ENCODE measurements at places on chromosomes 13 and 19.

DNA sequence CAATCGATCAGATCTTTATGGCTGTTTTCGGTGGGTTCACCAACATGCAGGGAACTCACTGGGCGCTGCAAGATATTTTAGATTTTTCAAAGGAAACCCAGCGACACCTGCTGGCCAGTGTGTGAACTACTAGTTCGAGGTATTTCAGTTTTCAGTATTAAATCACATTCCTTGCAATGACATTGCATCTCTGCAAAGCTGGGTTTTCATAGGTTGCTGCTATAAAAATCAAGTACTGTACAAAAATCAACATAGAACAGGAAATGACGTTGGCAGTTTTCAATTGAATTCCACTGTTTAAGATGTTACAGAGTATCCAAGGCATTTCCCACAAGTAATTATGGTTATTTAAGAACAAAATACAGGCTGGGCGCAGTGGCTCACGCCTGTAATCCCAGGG lies 17.6 kb downstream of the LIG1 start:
- DNase-seq: peak; percentile 91

DNA sequence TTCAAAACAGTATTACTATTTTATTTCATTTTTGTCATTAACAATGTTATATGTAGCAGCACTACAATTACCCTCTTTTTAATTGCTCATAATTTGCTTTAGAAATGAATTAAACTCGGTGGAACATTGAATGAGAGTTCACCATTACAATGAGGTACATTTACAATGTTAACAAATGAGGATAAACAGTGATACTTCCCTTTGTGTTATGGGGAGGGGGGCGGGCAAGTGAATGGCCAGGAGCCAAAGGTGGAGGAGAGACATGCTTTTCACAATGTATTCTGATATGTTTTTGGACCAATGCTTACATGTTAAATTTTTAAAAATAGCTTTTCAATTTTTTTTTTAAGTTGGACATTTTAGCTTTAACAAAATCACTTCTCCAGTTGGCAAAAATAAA lies 34.2 kb downstream of the NALCN start:
- no peak for DNase-seq

DNA sequence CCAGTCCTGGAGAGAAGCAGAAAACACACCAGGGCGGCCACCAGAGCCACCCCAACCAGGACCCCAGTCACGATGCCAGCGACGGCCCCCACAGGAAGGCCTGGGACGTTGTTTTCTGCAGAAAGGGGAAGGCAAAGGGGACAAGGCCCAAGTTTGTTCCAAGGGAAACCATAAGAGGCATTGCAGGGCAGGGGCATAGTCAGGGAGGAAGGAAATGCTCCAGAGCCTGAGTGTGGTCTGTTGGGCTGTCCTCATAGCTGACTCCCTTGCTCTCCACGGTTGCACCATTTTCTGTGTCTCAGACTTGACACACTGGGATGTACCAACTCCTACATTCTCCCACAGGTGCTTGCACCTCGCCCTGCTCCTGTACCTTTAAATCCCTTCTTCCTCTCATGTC lies 5.2 kb downstream of the CEACAM4 start:
- DNase-seq: no peak

GRCh38 chr13:110308656-110309359 lies 1.7 kb downstream of the COL4A2 start:
- DNase-seq: no peak

- DNase-seq: no peak
Observed at GRCh38 chr19:33957804-33958203, 161.1 kb downstream of the KCTD15 start.

- peak; percentile 87 for DNase-seq
Observed at GRCh38 chr13:111629926-111630325, 309.5 kb downstream of the TEX29 start.

DNA sequence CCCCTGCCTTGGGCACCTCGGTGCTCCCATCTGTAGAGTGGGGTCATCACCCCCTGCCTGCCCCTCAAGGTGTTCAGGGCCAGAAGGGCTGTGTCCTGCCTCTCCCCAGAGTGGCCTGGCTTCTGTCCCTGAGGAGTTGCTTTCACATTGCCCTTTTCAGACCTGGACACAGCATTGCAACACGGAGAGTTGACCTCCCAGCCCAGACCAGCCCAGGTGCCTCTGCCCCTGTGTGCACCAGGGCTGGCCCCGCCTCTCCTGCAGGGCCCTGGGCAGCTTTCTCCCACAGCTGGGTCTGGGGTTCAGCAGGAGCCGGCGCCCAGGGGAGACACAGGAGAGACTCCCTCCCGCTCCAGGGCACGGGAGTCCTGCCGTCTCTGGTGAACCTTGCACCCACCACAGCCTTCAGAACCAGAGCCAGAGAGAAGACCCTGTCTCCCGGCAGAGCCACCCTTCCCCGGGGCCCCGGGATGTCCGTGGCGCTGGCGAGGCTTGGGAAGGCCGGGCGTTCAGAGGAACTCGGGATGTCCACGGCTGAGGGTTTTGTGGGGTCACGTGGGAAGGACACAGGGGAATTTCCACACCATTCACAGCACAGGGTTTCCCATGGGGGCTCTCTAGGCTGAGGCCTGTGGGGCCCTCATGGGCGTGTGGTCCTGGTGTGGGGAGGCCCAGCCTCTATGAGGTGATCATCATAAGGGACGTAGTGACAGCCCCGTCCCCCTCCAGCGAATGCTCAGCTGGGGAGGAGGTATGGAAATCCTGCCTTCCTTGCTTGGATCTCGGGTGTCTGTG lies 23.2 kb downstream of the C13orf46 start:
- no peak for DNase-seq

DNA sequence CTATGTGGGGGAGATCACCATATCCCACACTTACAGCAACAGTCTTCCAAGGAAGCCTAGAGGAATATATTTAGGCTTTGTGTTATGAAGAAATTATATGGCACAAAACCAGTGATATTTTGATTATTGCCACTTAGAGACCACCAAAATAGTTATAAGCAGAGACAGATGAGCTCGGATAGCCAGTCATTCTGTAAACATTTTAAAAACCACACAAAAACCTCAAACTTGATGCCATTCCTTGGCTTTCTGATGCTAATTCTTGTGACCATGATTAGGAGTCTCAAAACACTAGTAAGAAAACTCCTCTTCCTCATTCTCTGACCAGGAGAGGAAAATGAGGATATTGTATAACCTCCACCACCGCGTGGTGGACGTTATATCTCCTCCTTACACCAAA lies 496.4 kb downstream of the FOXO1 start:
- no peak for DNase-seq

DNA sequence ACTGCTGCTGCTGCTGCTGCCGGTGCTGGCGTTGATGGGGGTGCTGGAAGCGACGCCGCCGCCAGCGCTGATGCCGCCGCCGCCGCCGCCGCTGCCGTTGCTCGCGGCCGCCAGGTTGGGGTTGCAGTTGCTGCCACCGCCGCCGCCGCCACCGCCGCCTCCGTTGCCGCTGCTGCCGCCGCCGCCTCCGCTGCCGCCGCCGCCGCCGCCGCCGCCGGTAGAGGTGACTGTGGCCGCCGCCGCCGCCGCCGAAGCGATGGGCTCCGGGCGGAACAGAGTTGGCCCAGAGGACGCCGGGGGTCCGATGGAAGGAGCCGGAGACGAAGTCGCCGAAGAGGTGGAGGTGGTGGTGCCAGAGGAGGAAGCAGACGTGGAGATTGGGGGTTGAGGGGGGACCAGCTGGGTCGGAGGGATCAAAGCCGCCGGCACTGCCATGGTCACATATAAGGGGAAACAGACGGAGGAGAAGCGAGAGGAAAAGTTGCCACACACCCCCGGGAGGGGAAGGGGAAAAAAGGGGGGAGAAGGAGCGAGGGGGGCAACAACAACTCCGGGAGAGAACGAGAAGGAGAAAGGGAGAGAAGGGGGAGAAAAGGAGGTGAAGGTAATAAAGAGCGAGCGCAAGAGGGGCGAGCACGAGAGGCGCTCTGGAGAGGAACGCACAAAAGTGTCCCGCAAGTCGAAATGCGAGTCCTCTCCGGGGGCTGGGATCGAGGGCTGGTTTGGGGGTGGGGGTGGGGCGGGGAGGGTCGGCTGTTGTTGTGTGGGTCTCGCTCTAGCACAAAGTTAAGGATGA lies 471 bp downstream of the DACH1 start:
- peak; percentile 67 for DNase-seq

DNA sequence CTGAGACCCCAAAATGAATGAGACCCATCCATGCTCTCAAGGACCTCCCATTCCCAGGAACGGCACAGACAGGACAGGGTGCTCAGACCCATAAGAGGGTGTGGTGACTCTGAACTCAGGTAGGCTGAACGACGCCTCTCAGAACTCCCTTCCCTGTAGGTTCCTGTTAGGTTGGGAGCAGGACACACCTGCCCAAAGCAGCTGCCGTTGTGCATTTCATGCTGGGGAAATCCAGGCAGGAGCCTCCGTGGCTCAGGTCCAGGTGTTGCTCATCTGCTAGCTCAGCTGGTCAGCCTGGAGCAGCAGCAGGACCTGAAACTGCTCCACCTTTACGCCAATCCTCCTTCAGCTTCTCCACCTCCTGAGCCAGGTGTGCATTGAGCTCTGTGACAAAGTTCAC lies 19.1 kb upstream of the TEX101 start:
- DNase-seq: no peak

GRCh38 chr13:41497436-41497835 lies 40.1 kb downstream of the RGCC start:
- no peak for DNase-seq

GRCh38 chr13:46687810-46688209 lies 109.2 kb downstream of the ESD start:
- DNase-seq: no peak

- no peak for DNase-seq
Observed at GRCh38 chr13:24178847-24179485, 18.4 kb downstream of the SPATA13 start.

GRCh38 chr19:1318678-1319471 lies 33.2 kb downstream of the EFNA2 start:
- DNase-seq: no peak

- DNase-seq: no peak
Observed at GRCh38 chr13:112710855-112711527, 21.2 kb downstream of the ATP11A start.

GRCh38 chr13:52162279-52163101 lies 3.1 kb upstream of the NEK3 start:
- no peak for DNase-seq

- DNase-seq: no peak
Observed at GRCh38 chr19:37114001-37114400, 35.8 kb downstream of the ZNF420 start.

DNA sequence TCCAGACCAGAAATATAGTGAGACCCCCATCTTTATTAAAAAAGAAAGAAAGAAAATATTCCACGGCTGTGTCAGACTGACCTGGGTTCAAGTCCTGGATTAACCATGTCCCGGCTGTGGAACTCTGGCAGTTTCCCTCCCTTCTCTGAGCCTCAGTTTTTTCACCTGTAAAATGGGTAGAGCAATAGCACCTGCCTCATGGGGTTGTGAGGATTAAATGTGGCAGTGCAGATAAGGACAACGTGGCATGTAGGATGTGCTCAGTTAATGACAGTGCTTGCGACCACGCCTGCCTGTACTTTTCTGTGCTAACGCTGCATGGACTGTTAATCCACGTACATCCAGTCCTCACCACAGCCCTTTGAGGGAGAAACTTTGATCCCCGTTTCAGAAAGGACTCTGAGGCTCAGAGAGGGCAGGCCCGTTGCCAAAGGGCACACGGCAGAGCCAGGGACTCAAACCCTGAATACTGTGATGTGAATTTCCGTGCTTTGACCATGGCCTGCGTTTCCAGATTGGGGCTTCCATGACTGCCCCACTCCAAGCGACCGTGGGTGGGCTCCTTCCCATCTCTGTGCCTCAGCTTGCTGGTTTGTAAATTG lies 16.1 kb downstream of the SBK2 start:
- no peak for DNase-seq

GRCh38 chr19:1156305-1156801 lies 17.7 kb downstream of the SBNO2 start:
- DNase-seq: no peak

DNA sequence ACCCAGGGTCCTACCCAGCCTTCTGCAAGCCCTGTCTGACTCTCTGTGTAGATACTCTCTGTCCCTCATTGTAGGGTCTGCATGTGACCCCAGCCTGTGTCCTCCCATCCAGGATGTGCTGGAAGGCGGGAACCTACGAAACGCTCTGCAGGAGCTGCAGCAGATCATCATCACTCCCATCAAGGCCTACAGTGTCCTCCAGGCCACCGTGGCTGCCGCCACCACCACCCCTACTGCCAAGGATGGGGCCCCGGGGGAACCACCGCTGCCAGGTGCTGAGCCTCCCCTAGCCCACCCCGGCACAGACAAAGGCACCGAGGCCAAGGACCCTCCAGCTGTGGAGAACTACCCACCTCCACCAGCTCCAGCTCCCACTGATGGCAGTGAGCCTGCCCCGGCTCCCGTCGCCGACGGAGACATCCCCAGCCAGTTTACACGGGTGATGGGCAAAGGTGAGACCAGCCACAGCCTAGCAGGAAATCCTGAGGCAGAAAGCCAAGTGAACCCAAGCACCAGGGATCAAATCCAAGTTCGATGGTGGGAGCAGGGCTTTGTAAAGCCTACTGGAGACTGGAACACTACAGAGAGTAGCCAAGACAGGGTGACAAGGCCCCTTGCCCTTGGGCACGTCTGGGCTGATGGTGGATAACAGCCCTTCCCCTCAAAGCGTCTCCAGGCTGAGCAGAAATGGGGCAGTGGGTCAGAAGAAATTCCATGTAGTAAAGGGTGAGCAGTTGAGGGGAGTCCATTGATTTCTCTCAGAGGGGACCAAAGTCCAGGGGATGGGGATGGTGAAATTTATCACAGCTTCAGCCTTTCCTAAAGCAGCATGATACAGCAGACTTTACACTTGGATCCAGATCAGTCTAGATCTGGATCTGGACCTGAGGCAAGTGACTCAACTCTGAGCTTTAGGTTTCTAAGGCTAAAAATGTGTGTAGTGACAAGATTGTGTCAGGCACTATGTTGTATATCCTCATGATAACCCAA lies 13.2 kb downstream of the PAF1 start:
- no peak for DNase-seq

- DNase-seq: no peak
Observed at GRCh38 chr13:75263741-75264407, 218.1 kb downstream of the TBC1D4 start.

DNA sequence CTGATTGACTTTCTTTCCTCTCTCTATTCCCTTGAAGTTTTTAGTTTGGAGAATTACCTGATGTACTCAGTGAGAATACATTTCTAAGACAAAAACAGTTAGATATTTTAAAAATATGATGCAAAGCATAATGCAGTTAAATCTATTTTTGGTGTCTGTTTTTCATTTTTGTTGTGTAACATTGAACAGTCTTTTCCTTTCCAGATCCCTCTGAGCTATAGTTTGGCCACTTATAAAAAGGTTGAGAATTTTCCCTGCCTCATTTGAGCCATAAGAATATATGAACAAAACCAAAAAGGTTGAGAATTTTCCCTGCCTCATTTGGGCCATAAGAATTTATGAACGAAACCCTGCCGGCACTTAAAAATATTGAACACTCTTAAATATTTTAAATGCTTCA lies 57.0 kb upstream of the IPO5 start:
- DNase-seq: no peak

DNA sequence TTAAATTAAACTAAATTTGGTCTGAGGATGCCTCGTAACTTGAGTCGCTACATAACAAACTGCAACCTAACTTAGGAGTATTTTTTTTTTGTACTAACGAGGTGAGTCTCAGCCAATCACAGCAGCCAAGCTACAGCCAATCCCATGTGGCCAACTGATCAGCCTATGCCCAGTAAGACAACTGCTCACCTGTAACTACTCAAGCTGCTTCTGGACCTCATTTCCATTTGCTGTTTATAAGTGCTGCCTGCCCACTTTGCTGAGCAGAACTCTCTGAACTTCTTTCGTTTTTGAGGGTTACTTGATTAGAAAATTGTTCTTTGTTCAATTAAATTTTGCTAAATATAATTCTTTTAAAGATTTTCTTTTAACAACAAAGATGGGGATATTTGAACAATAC lies 3.8 kb downstream of the CPB2 start:
- no peak for DNase-seq

GRCh38 chr13:44331446-44331845 lies 42.2 kb upstream of the SERP2 start:
- DNase-seq: no peak
